CD4-positive, alpha-beta T cell (primary cell): ENCODE measurements at places on chromosomes 7 and 10.

- no peak for DNase-seq
Observed at GRCh38 chr7:43570688-43571365, 12.1 kb upstream of the STK17A start.

DNA sequence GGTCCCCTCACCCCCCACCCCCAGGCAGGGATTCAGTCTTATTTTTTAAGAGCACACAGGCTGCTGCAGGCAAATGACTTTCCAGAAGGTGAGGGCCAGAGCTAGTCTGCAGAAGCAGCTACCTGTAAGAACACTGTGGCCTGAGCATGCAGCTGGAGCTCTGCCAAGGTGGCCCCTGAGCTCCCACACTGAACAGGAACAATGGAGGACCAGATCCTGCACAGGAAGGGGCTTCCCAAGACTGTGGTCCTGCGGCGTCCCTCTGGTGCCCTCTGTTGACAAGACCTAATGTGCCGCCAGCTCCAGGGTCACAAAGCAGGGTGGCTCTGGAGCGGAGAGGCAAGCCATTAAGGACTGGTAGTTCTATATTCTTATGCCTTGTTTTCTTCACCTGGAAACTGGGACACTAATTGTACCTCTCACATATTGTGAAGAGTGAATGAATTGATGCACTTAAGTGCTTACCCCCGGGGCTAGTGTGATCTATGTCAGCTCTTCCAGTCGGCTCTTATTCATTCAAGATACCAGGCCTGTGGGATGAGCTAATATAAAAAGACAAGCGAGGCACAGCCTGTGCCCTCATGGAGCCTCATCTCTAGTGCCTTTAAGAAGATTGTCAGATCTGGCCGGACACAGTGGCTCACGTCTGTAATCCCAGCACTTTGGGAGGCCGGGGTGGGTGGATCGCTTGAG is 8.0 kb upstream of the BEND7 start:
- DNase-seq, result no peak

DNA sequence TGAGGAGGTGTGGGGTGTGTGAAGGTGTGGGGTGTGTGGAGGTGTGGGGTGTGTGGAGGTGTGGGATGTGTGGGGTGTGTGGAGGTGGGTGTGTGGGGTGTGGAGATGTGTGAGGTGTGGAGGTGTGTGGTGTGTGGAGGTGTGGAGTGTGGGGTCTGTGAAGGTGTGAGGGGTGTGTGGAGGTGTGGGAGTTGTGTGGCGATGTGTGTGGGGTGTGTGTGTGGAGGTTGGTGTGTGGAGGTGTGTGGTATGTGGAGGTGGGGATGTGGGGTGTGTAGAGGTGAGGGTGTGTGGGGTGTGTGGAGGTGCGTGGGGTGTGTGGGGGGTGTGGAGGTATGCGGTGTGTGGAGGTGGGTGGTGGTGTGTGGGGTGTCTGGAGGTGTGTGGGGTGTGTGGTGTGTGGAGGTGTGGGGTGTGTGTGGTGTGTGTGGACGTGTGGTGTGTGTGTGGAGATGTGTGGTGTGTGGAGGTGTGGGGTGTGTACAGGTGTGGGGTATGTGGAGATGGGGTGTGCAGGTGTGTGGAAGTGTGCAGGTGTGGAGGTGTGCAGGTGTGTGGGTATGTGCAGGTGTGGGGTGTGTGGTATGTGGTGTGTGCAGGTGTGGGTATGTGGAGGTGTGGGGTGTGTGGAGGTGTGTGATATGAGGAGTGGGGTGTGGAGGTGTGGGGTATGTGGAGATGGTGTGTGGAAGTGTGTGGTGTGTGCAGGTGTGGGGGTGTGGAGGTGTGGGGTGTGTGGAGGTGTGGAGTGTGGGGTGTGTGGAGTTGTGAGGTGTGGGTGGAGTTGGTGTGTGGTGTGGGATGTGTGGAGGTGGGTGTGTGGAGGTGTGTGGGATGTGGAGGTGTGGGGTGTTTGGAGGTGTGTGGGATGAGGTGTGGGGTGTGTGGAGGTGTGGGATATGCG is 34.5 kb downstream of the SPDYE17 start:
- no peak for DNase-seq

DNA sequence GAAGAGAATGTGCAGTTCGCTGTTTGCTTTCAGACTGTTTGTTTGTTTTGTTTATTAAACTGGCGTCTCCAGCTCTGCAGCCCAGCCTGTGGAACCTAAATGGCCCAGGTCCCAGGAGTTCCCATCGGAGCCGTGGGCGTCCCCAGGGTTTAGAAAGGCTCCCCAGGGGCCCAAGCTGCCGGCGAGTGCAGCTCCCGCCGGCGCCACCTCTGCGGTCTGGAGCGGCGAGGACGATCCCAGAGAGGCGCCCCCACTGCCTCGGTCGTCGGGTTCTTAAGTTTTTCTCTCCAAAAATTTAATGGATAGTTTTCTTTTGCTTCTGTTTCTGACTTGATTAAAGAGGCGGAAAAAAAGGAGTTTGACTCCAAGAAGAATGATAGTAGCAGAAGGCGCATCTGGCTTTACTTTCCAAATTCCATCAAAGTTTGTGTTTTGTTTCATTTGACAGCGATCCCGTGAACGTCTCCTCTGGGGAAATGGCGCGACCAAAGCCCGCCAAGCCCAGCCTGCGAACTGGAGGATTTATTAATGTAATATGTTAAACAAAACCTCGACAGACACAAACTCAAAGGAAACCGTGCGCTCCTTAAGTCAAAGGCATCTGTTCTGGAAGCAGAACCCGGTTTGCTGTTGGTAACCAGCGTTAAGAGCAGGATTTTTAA is 718 bp upstream of the FZD1 start:
- peak; percentile 4 for DNase-seq

- DNase-seq, result no peak
Observed at GRCh38 chr10:8591640-8592039, 537.2 kb downstream of the GATA3 start.

DNA sequence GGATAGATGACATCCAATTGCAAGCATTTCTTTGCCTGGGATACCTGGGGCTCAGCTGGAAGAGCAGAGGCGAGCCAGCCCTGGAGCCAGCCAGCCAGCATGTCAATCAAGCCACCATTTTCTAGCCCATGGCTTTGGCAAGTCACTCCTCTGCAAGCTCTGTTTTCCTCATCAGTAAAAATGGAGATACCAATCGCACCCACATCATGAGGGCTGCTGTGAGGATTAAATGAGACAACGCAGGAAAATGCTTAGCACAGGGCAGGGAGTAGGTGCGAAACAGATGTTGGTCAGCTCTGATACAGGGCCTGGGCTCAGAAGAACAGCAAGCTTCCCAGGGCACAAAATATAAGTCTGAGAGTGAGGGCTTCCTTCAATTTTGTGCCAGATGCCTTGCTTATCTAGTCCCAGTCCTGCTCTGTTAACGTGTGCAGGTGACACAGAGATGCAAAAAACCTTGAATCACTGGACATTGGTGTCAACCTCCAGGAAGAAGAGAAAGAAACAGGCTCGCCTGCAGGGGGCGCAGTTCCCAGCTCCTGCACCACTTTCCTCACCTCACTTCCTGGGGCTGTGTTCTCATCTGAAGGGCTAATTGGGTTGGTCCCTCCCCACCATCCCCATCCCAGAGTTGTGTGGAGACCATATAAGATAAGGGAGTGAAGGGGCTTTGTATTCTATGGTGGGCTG is 72.8 kb upstream of the CACUL1 start:
- no peak for DNase-seq

GRCh38 chr10:126481181-126481580 is 92.9 kb upstream of the ADAM12 start:
- no peak for DNase-seq

DNA sequence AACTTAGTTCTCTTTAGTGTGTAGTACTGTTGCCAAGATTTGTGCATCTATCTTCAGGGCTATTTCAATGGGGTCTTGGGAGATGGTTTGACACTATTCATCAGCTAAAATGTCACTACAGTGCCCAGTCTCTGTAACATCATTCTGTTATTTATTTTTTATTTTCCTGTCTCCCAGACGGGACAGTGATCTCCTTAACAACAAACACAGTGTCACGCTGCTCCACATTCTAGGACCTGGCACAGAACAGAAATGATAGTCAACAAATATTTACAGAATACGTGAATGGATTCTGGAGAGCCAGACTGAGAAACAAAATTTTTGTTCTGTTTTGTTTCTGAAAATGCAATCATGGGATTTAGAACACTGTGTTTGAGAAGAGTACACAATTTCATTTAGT is 937.7 kb upstream of the LRRN3 start:
- DNase-seq, result no peak

DNA sequence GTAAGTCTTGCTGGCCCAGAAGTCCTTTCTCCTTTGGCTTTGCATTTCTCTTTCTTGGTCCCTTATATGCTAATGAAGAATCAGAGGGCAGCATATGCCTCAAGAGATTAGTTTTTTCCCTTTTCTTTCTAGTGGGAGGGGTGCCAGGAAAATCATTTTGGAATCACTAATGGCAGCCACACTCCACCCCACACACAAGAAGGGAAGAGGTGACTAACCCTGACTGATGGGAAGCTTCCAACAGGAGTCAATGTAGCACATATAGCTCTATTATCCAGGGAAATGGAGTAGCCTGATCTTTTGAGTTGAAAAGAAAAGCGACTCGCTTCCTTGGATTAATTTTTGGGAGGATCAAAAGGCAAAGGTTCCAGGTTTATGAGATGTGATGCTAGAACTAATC is 225.3 kb downstream of the KIF20B start:
- no peak for DNase-seq

DNA sequence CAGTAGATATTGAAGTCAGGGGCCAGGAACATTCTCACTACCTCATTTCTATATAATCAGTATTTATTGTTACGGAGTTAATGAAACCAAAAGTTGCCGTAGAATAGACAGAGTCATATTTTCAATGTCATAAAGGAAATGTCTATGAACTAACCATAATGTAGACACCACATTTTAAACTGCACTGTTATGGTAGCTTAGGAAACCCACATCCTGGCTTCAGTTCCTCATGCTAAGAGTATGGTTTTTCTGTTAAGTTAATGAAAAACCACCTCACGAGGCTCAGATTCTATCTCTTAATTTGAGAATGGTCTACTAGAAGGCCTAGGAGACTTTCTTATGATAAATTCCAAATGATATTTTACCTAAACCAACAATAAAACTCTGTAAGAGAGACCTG is 166.5 kb downstream of the TMEM26 start:
- DNase-seq, result no peak

DNA sequence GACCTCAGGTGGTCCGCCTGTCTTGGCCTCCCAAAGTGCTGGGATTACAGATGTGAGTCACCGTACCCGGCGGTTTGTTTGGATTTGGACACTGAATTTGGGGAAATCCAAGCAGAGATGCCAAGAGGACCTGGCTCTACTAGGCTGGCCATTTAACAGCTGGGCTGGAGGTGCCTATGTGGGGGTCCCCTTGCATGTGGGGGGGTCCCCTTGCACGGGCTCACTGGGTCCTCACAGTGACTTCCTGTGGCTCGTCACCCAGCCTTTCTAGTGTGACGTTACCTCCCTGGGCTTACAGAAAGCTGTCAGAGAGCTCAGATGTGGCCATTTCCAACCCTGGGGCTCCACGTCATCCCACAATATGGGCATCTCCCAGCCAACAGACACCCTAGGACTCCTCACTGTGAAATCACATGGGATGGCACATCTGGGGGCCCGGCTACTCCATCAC is 49.3 kb upstream of the GNA12 start:
- DNase-seq, result no peak

GRCh38 chr7:140915935-140916555 is 8.7 kb downstream of the BRAF start:
- no peak for DNase-seq

DNA sequence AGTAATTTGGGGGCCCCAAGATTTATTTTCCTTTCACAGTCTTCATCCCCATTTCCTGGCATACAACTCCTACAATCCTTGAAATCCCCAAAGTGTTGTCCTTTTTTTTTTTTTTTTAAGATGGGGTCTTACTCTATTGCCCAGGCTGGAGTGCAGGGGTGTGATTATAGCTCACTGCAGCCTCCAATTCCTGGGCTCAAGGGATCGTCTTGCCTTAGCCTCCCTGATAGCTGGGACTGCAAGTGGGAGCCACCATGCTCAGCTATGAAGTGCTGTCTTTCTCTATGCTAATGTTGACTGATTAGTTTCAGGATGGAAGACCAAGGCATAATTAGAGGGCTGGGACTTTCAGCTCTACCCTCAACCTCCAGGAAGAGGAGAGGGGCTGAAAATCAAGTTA is 41.9 kb upstream of the KAT6B start:
- no peak for DNase-seq

DNA sequence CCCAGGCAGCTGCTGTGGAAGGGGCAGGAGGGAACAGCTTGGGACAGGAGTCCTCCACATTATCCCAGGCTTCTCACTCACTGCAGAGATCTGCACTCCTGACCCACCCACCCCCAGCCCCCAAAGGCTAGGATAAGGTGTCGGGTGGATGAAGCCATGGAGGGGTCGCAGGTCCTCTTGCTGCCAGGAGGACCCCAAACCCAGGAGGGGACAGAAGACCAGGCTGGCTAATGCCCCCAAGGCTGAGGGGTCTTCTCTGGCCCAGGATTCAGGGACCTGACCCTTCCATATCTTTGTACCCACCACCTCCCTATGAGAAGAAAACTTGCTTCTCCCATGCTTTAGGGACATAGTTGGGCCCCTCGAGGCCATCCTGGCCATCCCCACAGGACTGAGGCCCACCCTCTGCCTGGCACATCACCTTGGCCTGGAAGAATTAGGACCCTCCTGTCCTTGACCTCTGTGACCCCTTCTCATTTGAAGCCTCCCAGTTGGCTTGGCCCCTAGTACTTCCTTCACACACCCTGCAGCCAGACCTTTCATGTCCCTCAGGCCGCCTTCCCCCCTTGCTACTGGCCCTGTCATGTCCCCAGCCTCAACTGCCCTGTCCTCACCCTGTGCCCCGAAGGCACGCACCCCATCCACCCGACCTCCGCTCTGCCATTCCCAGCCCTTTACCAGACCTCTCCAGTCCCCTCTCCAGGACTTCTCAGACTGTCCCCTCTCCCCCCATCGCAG is 21.6 kb downstream of the KCNH2 start:
- no peak for DNase-seq
